ENCODE measurements at places on chromosomes 5 and 9. TPM values are rescaled to one million over a fixed set of nuclear protein-coding genes. Genes with fewer than 3 reads are reported as not detected.

The LEAP2 gene
- total RNA-seq = 0.08 TPM

The NR3C1 gene
- 36.7 TPM for total RNA-seq

The LCN2 gene
- not detected for total RNA-seq

The WNT8A gene
- not detected for total RNA-seq

The SPRY4 gene
- total RNA-seq = 2.6 TPM

The ARL14EPL gene
- not detected for total RNA-seq

The RASGEF1C gene
- not detected for total RNA-seq

The IGFBPL1 gene
- total RNA-seq = not detected

The ZBTB26 gene
- 1.8 TPM for total RNA-seq

Data from smooth muscle cell of the coronary artery (primary cell).